Gastrocnemius medialis (tissue), 4 donors: ENCODE measurements at places on chromosomes 12 and 14. TPM values are rescaled to one million over a fixed set of nuclear protein-coding genes. Genes with fewer than 3 reads are reported as not detected.

Gene DPF3
- 17.7 TPM for total RNA-seq

- DNase-seq: no peak
Measured at GRCh38 chr12:73383584-73384222, 1111.5 kb downstream of the TRHDE start.

DNA sequence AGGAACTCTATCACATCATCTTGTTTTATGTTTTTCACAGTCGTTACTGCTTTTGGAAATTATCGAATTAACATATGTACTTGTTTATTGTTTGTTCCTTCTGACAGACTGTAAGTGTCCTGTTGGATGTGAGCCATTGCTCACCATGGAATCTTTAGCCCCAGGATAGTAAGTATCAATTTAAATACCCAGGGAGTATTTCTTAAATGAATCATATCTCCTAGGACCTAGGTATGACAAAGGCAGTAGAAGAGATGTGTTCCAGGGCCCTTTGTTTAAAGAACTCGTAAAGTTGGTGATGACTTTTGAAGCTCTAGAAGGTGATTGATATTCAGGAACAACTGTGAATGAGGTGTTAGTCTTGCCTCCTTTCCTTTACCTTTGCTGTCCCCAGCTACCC lies 30.3 kb upstream of the STRAP start:
- DNase-seq: no peak

DNA sequence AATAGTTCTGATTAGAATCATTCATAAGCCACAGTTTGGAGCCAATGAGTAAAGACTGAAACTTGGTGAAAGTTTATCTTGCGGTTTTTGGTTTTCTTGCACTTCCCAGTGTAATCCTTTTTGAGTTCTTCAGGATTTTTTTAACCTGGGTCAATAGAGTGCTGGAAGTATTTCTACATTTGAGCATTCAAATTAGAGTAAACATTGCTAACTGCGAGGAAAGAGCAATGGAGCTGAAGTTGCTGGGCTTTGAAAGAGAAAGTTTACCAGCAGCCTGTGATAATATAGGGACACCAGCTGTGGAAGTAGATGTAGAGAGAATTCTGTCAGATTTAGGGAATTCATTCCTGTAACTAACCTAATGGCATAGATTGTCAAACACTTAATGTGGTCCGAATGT lies 30.3 kb downstream of the ANO6 start:
- DNase-seq: no peak
